ENCODE measurements at places on chromosomes 3 and 15. TPM values are rescaled to one million over a fixed set of nuclear protein-coding genes. Genes with fewer than 3 reads are reported as not detected.
A peak's percentile ranks its signal among the peaks of the same experiment; 100 is the strongest.

GRCh38 chr3:11116336-11117059, 37.8 kb upstream of the HRH1 start:
- DNase-seq: no peak

GRCh38 chr3:72181251-72181650, 396.3 kb upstream of the PROK2 start:
- DNase-seq: peak; percentile 22

GRCh38 chr3:23676093-23676492, 129.7 kb upstream of the UBE2E1 start:
- no peak for DNase-seq

DNA sequence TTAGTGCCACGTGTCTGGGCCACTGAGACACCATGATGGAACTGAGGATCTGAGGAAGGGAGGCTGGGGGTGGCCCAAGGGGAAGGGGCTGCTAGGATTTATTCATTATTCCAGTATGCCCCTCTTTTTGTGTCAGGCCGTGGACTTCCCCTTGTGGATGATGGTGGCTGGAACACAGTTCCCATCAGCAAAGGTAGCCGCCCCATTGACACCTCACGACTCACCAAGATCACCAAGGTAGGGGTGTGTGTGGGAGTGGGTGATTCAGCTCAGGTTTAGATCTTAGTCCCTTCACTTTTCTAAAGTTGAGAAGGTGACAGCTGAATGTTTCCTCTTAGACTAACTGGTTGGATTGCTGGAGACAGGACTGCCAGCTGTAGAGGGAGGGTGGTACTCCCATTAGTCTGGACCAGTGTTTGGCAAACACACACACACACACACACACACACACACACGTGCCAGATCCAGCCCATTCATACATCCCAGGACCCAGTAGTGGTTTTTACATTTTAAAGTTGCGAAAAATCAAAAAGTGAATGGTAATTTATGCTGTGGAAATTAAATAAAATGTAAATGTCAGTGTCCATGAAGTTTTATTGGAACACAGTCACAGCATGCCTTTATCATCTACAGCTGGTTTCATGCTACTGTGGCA, 11.4 kb downstream of the EIF4G1 start:
- DNase-seq: no peak

GRCh38 chr15:26660241-26660640, 112.6 kb downstream of the GABRB3 start:
- no peak for DNase-seq

- no peak for DNase-seq
Measured at GRCh38 chr3:117480525-117480924, 770.9 kb downstream of the TUSC7 start.

DNA sequence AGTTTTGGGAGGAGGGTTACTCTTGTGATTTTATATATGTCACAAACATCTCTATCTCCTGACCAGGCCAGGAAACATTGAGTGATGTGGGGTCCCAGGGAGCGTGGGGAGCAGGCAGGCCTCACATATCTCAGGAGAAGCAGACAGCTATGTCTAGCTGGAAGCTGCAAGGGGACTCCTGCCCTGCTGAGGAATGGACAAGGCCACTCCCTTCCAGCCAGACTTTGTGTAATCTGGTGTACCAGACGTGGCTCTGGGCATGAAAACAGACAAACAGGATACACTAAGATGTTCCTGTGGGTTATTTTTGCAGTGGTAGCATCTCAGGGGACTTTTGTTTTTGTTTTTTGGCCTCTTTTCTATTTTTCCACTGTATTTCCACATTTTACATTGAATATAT, 23.2 kb downstream of the CYP8B1 start:
- no peak for DNase-seq

DNA sequence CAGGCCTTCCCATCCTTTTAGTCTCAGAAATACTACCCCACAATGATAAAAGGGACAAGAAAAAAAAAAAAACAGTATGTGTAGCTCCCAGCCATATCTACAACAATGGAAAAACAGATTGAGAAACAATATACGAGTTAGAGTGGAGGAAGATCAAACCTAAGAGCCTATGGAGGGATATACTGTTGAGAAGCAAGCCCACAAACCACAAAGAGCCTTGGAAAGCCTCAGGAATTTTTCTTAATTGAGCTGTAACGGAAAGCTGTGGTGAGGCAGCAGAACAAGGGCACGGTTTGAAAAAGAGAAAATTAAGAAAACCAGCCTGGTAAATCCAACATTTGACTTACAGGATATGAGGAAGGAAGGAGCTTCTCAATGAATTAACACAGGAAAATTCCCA, 21.4 kb downstream of the KPNA1 start:
- DNase-seq: no peak

GRCh38 chr3:40523781-40524180, 979 bp upstream of the ZNF621 start:
- DNase-seq: no peak

DNA sequence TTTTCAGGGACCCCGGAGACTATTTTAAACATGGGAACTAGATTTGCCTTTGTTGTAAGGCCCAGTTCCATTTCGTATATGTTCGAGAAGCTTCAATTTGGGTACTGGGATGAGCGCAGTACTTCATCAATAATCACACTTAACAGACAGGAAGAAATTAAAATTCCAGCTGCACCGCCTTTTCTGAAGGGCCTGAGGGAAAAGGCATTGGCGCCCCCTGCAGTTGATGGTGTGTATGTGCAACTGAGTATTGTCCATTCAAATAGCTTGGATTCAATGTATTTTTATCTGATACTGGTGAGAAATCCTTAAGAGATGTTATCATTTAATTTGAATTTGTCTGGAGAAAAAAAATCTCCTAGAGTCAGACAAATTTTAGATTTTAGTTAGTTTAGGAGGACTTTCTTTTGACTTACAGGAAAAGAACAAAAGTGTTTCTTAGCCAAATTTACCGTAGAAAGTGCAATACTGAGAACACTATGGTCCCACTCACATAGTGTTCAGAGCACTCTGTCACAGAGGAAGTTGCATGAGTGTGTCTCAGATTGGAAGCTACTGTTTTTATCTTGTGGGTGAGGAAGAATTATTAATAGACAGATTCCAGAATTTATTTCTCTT, 5.4 kb upstream of the ALDH1A2 start:
- peak; percentile 65 for DNase-seq

DNA sequence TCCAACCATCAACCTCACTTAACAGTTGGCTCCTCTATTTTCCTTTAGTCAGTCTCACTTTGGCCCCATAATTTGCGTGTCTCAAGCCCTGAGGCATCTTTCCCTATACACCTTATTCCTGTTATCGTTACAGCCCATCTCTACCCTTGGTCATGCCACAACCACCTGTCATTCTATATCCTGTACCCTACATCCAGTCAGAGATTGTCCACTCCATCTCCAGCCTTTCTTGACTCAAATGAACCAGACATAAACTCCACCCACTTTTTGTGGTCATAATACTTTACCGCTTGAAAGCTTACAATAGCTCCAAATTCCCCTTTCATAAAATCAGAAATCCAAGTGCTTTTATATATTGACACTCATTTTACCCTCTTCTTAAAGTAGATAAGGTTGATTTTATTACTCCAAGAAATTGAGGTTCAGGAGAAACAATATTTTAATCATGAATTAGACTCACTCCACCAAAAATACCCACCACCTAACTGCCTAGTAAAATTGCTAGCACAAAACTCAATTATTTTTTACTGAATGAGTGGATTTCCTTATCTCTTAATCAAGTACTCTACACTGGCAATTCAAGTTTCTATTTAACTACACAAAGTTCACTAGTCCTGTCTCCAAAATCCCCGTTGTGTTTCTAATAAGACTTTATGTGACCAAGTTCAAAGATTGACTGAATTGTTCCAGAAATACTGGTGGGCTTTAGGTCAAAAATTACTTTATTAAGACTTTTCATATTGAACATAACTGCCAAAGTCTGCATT, 9.1 kb downstream of the CCR4 start:
- no peak for DNase-seq

DNA sequence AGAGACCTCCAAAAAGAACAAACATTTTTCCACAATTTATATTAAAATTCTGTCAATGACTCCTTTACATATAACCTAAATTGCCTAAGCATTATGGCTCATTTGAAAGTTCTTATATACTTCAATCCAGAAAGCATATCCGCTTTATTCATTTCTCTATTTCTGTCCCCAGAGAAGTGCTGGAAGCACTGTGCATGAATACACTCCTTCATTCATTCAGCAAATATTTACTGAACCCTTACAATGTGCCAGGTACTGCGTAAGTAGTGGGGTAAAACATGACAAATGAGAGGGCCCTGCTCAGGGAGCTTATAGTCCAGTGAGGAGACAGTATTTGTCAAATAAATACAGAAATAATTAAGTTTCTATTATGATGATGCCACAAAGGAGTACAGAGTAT, 3.3 kb downstream of the PDCD10 start:
- no peak for DNase-seq

DNA sequence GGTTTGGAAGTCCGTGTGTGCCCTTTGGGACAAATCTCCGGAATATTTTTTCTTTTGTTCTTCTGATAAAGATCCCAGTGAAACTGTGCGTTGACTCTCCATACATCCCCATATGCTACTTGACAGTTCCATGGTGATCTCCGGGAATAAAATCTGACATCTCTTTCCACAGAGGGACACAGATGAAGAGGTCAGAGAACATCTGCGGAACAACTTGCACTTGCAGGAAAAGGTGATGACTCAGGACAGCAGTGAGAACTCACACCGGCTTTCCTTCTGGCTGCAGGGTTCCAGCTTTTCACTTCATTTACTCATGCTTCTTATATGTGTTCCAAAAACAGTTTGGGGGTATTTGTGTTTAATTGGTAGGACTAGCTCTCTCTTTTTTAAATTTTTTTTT, 157.5 kb upstream of the CHRM5 start:
- DNase-seq: no peak

DNA sequence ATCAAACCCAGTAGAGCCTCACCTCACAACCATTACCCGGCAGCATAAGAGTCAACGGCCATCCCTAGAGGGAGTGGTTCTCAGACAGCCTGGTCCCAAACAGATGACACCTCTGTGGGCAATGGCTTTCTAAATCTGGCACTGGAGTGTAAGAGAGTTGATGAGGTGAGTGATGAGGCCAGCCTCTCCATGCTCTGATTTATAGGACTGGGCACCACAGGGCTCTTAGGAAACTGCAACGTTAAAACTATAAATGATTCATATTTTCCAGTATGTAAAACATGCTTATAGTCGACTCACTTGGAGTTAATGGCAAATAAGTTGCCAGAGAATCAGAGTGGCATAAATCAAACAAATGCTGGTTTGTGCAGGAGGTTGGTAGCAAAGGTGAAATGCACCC, 187.7 kb downstream of the GREM1 start:
- DNase-seq: no peak

DNA sequence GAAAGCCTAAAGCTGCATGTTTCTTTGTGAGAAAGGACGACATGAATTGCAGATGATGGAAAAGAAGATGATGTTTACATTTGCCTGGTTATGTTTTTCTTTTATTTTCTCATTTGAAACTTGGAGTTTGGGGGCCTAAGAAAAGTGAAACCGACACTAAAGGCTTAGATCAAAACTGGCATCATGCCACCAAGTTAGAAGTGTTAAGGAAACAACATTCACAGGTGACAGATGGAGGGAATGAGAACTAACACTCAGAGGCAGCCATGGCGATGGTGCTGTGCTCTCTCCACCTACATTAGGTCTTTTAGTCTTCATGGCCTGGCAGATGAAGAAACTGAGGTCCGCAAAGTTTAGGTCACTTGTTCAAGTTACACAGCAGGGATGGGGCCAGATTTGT, 923.6 kb downstream of the TUSC7 start:
- DNase-seq: no peak

- DNase-seq: peak; percentile 46
Measured at GRCh38 chr15:25671132-25671531, 192.0 kb downstream of the ATP10A start.

GRCh38 chr15:90095521-90095959, 6.7 kb downstream of the IDH2 start:
- DNase-seq: no peak

DNA sequence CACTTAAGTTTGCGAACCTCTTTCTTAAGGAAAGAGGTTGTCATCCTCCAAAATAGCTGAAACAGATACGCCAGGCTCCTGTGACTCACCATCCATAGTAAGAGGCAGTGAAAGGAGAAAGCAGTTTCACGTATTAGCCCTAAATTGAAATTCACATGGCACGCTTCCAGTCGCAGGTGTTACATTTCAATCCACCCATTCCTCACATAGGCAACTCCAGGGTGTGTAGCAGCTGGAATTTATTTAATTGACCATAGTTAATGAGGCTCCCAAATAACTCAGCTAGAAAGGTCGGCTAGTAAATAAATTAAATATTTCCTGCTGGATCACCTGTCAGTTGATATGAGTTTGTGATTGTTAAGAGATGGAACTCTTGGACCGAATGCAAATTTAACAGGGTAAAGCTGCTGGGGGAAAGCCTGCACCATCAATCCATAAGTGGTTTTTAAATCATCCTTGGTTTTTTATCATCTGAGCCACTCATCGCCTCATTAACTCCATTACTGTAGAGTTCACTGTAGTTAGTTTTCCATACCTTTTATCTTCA, 19.6 kb downstream of the NSUN3 start:
- no peak for DNase-seq

DNA sequence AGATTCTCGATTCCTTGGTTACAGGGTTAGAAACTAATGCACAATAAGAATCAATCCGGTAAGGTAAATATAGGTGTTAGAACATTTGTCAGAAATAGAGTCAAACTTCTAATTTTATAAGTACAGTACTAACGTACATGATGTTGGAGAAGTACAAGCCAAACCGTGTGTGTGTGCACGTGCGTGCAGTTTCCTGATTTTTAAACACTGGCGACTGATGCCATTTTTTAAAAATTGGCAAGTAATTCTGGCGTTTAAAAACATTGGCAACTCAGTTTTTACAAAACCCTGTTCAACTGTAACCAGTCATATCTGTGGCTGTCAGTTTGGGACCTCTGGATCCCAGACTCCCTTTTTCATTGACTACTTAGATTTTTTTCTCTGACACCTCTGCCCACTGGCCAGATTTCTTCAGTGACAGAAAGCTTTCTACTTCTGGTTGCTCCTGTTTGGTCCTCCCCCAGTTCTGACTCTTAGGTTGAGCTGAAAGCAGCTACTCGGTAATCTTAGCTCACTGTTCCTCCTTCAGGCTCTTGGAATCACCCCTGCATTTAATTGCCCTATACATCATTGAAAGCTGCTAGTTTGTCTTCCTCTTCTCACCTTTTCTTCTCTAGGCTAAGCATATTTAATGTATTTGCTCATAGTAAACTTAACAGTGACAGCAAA, 843 bp downstream of the ATG7 start:
- DNase-seq: peak; percentile 28

Gene TMCO5A
- 0.49 TPM for total RNA-seq

Gene HRH1
- 20.6 TPM for total RNA-seq

Gene SEMA5B
- total RNA-seq: 0.41 TPM

Gene ANKRD63
- total RNA-seq: not detected

Gene EPHA3
- total RNA-seq: 0.98 TPM

Gene LMAN1L
- not detected for total RNA-seq

Gene CCDC54
- not detected for total RNA-seq

Gene GPR62
- total RNA-seq: not detected

Gene XCR1
- total RNA-seq: not detected

Gene STXBP5L
- total RNA-seq: 0.16 TPM

Gene ADGRG7
- total RNA-seq: not detected

Gene OR5H6
- not detected for total RNA-seq

Gene LAMB2
- total RNA-seq: 202 TPM

All from fibroblast of the aortic adventitia (primary cell).